Psoas muscle (tissue), 8 donors: ENCODE measurements at places on chromosomes 2 and 18.

DNA sequence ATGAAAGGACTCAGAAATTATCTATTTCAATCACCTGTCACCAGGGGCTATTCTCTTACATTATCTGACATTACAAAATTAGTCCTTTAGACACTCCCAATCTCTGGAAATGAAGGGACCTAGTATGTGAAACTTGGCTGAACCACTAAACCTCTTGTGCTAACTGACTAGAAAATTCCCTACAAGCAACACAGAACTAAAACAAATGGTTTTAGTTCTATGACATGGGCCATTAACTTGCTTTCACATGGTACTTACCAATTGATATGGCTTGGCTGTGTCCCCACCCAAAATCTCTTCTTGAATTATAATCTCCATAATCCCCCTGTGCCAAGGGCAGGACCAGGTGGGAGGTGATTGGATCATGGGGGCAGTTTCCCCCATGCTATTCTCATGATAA is 16.6 kb downstream of the SERPINE2 start:
- DNase-seq, result no peak

GRCh38 chr2:202038471-202039277 is 5.0 kb downstream of the FZD7 start:
- DNase-seq, result peak; percentile 28

GRCh38 chr2:43276962-43277391 is 50.6 kb upstream of the ZFP36L2 start:
- no peak for DNase-seq

DNA sequence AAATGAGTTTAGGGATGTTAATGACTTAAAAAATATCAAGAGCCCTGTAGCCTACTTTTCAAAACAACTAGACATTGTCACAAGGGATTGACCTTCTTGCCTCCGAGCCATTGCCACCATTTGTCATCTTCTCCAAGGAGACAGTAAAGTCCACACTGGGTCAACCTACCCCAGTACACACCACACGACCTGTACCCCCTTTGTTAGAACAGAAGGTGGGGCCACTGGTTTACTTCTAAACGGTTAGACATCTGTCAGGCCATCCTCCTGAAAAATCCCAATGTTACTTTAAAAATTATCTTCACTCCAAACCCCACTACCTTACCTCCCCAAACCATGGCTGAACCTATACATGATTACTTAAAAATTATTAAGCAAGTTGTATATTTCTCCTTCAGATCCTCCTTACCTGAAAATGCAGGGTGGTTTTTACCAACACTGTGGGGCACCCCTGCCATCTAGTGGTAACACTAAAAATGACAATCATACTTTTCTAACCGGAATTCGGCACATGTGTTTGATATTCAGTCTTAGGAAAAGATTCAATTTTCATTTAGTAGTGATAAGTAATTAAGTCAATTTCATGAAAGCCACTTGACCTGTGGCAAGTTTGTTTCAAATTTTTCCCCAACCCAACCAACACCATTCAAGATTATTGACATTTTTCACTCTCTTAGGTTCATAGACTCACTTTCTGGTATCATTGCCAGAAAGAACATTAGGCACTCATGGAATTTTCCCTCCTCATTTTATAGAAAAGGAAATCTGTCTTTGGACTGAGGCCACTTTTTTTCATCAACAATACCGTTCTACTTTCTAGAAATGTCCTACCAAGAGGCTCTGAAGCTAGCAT is 265.3 kb upstream of the PKDCC start:
- DNase-seq, result no peak

- DNase-seq, result no peak
Measured at GRCh38 chr2:7711167-7711566, 794.0 kb downstream of the RNF144A start.

DNA sequence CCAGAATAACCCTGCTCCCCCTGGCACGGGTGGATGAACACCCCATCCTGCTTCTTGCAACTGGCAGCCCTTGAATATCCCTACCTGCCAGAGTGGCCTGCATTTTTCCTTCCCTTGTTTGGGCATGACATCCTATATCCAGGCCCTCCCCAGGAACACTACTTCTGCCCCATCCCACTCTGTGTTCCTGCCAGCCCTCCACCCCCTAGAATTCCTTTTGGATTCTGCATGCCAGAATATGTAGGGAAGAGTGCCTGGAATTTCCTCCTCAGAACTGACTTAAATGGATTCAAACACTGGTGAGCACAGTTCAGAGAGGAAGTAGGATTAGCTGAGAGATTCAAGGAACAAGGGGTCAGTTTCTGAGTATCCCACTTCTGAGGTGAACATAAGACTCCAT is 123.5 kb upstream of the PELI1 start:
- no peak for DNase-seq

DNA sequence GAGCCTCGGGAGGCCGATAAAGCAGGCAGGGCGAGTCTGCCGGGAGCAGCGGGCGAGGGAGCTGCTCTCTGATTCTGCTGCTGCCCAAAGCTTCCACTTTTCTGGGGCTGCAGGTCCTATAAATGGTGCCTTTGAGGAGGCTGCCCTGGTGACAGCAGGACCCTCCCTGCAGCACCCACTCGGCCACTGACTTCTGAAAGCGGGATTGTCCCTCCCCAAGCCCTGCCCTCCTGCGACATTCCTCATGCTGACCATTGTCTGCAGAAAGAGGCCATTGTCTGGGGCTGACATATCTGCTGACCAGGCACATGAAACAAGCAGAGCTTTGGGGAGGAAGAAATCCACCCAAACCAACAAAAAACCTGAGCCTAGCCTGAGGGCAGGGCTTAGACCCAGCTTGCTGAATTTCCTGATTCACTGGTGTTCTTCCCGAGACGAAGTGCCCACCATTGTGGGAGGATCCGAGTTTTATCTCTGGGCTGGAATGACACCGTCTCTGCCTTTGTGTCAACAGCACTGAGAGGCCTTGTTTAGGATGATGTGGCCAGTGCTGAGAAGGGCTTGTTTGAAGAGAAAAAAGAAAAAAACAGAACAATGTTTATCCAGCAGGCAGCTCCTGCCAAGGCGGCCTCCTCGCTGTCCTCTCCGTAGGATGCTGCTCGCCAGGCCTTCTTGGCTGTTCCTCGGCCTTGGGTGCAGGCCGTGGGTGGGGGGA is 129.7 kb downstream of the MYCN start:
- DNase-seq, result no peak

GRCh38 chr2:73920577-73921545 is 5.8 kb upstream of the DGUOK start:
- peak; percentile 21 for DNase-seq

- no peak for DNase-seq
Measured at GRCh38 chr2:174874085-174874484, 109.8 kb upstream of the CHRNA1 start.

GRCh38 chr18:79515331-79515730 is 119.6 kb downstream of the NFATC1 start:
- no peak for DNase-seq

DNA sequence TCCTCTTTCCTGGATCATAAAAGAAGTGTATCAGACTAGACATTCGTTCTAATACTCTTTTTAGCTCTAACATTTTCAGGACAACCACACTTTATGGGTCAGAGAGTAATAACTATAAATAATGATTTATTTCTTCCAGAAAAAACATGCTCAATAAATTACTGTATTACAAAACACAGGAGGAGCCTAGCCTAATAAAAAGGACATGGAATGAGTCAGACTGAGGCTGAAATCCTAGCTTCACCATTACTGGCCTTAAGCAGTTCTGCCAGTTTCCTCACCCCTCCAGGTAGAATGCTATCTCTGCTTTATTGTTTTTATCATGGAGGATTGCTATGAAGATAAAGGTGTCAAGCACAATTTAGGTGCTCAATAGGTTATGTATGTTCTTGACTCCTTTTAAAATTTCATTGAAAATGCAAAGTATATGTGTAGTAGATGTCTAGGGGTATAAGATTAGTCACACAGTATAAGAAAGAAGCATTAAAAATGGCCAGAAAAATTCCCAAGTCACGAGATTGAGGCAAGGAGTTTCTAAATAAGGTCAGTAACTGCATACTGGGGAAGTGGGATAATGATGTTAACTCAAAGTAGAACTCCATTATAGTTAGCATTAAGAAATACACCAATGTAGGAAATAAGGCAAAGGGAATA is 105.5 kb upstream of the NEUROD1 start:
- no peak for DNase-seq

GRCh38 chr2:106701203-106702022 is 184.6 kb downstream of the ST6GAL2 start:
- no peak for DNase-seq

DNA sequence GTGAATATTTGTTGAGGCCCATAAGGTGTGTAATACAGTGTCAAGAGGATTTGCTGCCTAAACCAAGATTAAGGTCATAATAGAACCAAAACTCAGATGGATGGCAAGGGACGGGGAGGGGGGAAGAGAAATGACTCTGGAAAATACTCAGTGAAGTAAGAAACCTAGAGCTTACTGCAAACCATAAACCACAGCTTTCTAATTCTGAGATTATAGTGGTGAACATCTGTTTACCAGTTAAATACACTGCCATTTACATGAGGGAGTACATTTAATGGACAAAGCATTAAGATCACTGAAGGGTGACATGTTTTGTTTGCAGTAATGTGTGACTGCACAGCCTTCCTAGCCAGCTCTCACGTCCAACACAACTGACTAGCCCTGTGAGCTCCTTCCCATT is 19.8 kb downstream of the EVX2 start:
- no peak for DNase-seq
